ENCODE measurements at places on chromosomes 11 and 22.

GRCh38 chr11:111524056-111524455 lies 9.5 kb downstream of the HOATZ start:
- no peak for DNase-seq

GRCh38 chr11:31433851-31434250 lies 64.2 kb downstream of the DNAJC24 start:
- DNase-seq: no peak

DNA sequence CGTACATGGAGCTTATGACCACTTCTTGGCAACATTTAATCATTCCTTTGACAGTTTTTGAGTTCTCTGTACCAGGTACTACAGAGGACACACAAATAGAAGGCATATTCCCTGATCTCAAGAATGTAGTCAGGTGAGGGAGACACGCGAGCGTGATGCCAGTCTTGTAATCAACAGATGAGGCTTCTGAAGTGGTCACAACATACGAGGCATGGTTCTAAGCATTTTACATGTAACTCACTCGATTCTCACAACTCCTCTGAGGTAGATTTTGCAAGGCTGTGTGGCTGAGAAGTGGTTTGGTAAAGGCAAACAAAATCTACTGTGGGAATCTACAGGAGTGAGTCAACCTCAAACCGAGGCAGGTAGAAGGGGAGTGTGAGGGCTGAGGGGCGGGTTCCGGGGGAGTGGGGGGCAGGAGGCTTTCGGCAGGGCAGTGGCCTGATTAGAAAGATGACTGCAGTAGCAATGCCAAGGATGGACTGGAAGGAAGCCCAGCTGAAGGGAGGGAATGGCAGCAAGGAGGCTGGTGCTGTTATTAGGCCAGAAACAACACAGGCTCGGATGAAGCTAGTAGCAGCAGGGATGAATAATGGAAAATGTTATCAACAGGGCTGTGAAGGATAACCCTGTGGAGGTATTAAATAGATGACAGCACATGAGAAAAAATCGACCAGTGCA lies 63.8 kb downstream of the ST14 start:
- no peak for DNase-seq

DNA sequence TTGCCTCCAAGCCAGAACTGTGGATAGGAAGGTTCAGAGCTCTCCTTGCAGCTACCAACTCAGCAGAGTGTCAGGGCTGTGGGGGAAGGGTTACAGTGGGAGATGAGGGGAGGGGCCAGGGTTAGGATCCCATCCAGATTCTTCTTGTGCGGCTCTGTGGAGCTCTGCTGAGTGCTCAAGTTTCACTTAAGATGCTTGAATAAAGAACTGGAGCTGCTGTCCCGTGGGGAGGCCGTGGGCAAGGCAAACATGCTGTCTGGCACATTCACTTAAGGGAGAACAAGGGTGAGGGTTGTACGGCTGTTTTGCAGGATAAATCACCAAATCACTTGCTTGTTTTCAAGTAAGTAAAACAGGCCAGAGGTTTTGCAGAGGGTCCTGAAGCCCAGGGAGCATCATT lies 197.1 kb downstream of the FAM76B start:
- DNase-seq: no peak

DNA sequence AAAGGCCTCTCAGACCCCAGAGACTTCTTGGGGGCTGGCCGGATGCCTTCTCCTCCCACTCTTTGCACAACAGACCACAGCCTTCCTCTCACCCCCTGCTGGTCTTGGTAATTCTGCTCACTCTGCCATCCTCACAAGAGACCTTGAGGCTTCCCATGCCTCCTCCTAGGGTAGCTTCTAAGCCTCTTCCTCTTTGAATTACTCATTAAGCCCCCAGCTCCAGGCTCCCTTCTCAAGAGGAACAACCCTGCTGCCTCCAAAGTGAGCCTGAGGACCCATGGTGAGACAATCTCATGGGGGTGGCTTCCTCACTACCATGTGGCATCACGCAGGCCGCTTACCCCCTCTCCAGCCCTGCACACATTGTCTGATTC lies 184.6 kb upstream of the SYT13 start:
- DNase-seq: no peak

GRCh38 chr11:113553235-113553634 lies 78.0 kb upstream of the DRD2 start:
- DNase-seq: no peak

DNA sequence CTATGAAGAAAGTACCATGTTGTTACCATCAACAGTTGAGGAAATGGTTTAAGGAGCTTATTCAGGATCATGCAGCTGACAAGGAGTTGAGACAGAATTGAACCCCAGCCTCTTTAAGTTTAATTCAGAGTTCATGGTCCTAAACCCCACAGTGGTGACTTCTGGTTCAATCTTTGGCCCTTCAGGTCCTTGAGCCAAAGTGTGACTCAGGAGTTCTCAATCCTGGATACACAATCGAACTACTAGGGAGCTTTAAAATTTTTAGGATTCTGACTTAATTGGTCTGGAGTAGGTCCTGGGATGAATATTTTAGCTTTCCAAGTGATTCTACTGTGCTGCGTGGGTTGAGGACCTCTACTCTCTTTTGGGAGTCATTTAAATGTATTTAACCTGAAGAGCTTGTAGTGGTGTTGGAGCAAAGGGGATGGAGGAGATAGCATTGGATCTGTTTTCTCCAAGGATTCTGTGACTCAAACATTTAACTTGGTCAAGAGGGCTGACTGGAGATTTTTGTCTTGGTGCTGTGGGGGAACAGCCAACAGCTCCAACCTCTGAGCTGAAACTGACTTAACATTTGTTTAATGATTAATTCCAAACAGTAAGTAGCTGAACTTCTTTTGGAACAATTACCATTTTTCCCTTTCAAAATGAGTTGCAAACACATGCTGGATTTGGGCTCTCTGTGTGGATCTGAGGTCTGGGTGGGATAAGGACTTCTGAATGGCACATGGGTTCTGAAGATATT lies 80.1 kb downstream of the INSC start:
- DNase-seq: no peak

DNA sequence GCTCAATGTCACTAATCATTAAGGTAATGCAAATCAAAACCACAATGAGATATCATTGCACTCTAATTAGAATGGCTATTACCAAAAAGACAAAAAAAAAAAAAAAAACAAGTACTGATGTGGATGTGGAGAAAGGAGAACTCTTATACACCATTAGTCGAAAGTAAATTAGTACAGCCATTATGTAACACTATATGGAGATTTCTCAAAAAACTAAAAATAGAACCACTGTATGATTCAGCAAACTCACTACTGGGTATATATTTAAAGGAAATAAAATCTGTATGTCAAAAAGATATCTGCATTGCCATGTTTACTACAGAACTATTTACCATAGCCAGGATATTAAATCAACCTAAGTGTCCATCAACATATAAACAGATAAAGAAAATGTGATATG lies 265.4 kb upstream of the ARHGAP20 start:
- DNase-seq: no peak

GRCh38 chr11:96842731-96843130 lies 452.9 kb downstream of the JRKL start:
- DNase-seq: no peak

DNA sequence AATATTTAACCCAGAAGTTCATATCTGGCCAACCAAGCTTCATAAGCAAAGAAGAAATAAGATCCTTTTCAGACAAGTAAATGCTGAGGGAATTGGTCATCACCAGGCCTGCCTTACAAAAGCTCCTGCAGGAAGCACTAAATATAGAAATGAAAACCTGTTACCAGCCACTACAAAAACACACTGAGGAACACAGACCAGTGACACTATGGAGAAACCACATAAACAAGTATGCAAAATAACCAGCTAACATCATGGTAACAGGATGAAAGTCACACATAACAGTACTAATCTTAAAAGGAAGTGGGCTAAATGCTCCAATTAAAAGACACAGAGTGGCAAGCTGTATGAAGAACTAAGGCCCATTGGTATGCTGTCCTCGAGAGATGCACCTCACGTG lies 311.4 kb downstream of the DYNC2H1 start:
- DNase-seq: no peak

GRCh38 chr11:105321696-105322095 lies 182.1 kb upstream of the CARD18 start:
- DNase-seq: no peak

- no peak for DNase-seq
These were observed 27.0 kb upstream of the IL18BP start for GRCh38 chr11:71971680-71972079.

- DNase-seq: no peak
These were observed 761.3 kb downstream of the OPCML start for GRCh38 chr11:132770829-132771530.

DNA sequence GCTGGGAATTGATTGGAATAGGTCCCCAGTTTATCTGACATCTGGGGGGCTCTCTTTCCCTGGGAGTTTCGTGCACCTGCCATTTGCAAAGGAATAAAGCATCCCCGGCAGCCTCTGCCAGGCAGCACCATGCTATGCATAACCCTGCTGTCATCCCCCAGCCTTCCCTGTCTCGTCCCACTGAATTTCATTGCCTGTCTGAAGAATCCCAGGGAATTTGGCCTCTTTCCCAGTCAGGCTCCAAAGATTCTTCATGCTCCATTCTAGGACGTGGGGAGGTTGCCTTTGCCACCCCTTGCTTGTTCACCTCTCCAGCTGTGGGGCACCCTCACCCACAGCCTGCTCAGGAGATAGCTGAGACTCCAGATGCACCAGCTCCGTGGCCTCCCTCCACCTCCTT lies 195.1 kb upstream of the TBCEL start:
- DNase-seq: no peak

GRCh38 chr11:64568041-64568571 lies 22.9 kb upstream of the SLC22A12 start:
- DNase-seq: no peak

GRCh38 chr11:69657456-69657910 lies 16.5 kb downstream of the CCND1 start:
- no peak for DNase-seq

DNA sequence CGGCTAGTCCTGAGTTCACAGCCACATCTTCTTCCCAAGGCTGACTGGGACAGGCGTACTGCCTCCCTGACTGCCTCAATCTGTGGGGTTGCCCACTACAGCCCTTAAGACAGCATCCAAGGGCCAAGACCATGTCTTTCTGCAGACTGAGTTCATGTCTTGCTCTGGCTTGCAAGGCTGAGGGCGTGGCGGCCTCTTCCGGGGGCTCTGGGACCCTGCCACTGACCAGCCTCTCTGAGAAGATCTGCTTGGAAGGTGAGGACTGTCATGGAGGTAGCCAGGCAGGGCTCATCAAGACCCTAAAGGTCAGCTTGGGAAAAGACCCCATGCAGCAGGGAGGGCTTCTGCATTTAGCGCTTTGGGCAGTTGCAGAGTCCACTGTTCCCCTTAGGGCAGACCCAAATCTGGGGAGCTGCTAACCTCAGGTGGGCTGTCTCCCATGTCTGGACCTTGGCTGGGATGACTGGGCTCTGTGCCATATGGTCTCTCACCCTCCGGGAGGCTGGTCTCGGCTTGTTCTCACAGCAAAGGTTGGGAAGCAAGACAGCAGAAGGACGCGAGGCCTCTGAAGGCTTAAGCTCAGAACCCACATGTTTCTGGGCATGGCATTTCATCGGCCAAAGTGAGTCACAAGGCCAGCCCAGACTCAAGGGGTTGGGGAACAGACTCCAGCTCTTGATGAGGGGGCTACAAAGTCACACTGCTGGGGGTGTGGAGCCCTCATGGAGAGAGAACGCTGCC lies 109.1 kb upstream of the LMO1 start:
- no peak for DNase-seq

- DNase-seq: peak; percentile 23
These were observed 159.4 kb downstream of the BUD13 start for GRCh38 chr11:116613206-116613875.

- DNase-seq: no peak
These were observed at the start of gene APOL6 for GRCh38 chr22:35648066-35649025. Gene APOL6, plus strand, starts transcription at chr22:35648446. Its CDS starts 7,980 bp downstream, at chr22:35656426.

- DNase-seq: peak; percentile 9
These were observed 10.6 kb downstream of the WNT7B start for GRCh38 chr22:45966320-45966894.

DNA sequence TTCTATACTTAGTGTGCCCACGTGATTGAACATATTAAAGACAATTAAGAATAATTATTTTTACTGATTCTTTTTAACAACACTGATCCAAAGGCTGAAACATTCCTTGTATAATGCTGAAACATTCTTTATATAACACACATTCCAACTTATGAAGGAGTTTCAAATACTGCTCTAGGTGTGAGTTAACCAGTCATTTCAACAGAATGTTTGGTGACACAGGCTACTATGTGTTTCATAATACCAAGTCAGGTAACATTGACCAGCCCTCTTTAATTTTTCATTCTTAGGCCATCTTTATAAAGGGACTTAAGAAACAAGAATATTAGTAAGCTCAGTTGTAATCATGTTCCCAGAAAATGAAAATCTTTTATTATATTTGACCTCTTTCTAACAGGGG lies 136.6 kb downstream of the ELP4 start:
- no peak for DNase-seq

DNA sequence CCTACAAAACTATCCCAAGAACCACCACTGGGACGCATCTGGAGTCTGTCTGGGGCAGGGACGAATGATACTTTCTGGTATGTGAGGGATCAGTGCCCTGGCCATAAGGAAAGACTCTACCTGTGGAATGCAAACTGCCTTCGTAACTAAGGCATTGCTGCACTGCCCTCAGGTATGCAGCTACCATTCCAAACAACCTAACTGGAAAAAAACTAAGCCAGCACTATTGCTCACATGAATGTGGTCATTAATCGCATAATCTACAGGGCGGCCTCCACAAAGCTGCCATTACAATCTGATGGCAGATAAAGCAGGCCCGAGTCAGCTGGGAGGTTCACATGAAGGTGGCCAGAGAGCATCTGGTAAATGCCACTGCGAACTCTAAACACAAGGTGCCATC lies 3.9 kb downstream of the PACSIN2 start:
- DNase-seq: no peak

GRCh38 chr11:133762538-133762937 lies 82.8 kb downstream of the SPATA19 start:
- no peak for DNase-seq

DNA sequence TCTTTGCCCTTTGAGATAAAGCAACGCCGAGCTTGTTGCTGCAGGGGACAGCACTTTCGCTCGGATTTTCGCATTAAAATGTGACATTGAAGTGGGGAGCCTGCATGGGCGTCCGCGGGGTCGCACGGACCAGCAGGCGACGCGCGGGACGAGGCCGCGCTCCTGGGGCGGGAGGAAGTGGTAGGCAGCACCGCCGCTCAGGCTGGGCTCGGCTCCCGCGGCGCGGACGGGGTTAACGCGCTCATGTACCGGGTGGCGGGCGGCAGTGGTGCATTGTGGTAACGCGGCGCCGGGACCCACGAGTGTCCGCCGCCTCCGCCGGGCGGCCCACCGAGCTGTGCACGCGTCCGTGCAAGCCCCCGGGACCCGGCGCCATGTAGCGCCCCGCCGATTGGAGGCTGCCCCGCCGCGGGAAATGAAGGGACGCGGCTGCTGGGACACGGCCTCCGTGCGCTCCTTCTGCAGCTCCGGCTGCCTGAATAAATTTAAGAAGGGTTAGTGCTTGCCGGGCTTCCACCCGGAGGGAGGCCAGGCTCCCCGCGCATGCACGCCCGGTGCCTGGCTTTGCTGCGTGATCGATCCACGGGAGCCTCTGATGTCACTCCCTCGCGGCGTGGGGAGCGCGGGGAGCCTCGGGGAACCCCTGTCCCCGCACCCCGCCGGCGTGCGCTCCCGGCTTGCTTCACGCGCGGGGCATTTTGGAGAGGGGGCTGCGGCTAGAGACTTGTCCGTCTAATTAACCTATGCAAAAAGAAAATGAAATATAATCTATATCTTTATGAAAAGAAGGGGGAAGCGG lies 127.7 kb downstream of the OSBP2 start:
- DNase-seq: peak; percentile 9

- no peak for DNase-seq
These were observed 32.8 kb upstream of the CTSD start for GRCh38 chr11:1796413-1797011.

GRCh38 chr22:35148866-35149548 lies 83.0 kb downstream of the ISX start:
- no peak for DNase-seq

GRCh38 chr11:67279589-67280340 lies 9.3 kb upstream of the ANKRD13D start:
- DNase-seq: no peak
